ENCODE measurements at places on chromosomes 12 and 14.

- DNase-seq: no peak
These were observed 215.0 kb upstream of the EGLN3 start for GRCh38 chr14:34165847-34166350.

GRCh38 chr12:89923091-89923490, 214.5 kb upstream of the ATP2B1 start:
- no peak for DNase-seq

DNA sequence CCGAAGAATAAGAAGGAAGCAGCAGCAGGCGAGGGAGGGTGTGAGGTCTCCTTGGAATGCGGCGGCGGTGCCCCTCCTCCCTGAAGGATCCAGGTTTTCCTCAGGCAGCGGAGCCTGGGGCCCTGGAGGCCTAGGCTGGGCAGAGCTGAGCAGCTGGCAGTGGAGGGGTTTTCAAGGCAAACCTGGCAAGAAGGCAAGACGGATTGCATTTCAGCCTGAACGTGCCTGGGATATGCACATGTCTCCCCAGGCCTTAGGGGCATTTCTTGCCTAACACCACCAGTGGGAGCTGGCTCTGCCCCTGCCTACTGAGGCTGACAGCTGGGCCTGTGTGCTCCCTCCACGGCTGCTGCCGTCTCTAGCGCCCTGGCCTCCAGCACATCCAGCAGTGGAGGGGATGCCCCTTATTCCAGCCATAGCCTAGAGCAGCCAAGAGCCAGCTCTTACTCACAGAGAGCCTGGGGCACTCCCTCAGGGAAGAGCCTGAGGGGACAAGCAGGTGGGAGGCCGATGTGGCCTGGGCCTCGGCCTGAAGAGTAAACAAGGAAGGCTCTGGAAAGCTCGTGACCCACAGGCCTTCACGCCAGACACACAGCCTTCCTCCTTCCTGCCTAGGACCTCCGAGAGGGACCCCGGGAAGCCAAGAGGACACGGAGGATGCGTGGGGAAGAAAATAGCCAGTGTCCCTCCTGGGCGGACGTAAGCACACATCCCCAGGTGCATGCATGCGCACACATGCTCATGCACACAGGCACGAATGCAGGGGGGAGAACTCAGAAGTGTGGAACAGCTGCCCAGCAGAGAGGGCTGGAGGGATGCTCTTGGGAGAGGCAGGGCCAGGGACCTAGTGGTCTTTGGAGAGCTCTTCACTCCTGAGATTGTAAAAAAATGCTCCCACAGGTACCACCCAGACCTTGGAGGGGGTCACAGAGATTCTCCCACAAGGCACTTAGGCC, 23.0 kb upstream of the EIF2B2 start:
- DNase-seq: no peak

DNA sequence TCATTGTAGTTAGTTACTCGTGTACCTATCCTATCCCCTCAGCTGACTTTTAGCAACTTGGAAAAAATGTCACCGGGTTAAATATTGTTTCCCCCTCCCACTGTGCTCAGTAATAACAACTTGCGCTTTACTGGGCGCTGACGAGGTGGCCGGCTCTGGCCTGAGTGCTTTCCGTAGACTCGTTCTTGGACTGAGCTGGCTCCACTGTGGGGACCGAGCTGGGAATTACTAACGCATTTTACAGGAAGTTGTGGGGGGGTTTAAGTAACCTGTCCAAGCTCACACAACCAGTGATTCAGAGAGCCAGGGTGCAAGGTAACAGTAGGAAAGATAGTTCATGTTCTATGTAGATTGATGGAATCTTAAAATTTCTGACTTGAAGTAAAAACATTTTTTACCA, 82.5 kb upstream of the KICS2 start:
- no peak for DNase-seq

DNA sequence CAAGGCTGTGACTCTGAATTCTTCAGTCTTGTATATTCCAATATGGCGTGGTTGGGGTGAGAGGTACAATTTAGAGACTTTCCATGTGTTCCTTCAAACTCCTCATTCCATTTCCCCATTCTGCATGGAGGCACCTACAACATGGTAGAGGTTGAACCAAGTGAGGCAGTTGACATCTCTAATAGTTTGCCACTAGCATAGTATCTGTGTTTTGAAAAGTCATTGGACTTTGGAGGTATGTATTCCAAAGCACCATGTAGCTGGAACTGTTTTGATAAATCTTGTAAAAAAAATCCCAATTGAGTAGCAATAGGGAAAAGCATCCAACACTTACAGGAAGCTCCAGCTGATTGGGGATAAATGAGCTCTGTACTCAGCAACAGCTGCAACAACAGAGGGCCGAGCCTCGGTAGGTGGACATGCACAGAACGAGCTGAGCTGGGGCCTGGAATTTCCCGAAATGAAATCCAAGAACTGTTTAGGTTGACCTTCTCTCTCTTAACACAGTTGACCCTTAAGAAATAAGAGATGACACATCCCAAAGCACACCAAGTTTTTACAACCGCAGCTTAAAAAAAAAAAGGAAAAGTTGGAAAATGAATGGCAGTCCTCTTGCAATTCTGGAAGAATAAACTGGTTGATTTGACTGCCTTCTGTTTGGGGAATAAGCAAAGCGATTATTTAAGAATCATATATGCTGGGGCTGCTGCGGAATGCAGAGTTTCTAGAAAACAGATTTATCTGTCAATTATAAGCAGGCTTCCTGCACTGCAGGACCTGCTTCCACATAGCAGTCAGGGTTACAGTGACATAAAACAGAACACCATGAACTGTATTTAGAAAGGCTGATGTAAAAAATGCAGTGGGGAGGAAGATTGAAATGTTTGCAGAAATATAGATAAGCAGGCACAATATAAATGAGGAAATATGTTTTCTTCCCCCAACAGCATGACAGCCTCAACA, 194.6 kb upstream of the KRR1 start:
- DNase-seq: peak; percentile 14

DNA sequence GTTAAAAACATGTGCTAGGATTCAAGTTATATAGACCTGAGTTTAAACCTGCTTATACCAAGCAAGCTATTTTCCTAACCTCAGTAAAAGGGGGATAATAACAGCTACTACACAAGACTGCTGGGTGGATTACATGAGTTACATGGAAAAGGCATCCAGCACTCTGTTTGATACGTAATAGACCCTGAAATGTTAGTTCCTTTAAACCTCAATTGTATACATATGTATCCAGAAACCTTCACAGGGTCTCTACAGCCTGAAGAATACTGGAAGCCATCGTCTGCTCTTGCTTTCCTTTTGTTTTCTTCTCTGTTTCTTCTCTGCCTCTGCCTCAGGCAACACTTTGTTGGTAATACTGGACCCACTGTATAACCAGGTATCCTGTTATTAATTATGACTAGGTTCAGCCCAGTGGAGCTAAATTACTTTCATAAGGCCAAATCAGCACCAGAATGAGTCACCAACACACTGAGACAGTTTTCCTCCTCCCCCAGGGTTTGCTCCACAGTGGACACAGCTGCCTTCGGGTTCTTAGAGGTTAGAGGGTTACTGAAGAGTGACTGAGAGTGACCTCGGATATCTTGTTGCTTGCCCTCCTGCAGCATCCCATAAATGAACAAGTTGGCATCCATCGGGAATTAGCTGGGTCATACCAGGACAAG, 127.1 kb downstream of the CAPZA3 start:
- DNase-seq: no peak

DNA sequence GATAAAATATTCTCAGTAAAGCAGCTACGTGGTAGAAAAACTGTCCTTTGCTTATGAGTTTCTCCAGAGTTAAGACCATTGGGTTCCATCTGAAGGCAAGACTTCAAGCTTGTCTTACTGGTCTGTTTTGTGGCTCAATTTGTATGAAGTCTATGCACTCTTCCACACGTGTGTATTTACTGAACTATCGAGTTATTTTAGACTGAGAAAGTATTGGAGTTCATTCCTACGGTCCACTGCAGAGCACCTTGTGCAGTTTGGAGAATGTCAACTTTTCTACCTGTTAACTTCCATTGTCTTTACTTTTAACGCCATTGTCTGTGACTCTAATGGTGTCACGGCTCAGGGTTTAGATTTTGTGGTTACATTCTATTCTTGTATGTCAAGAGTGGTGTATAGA, 3.7 kb downstream of the HIF1A start:
- no peak for DNase-seq

GRCh38 chr12:1613860-1614259, 15.2 kb upstream of the WNT5B start:
- no peak for DNase-seq

GRCh38 chr12:94178882-94179281, 30.5 kb downstream of the PLXNC1 start:
- DNase-seq: no peak

GRCh38 chr12:51484119-51484518, 59.5 kb downstream of the SLC4A8 start:
- DNase-seq: no peak

DNA sequence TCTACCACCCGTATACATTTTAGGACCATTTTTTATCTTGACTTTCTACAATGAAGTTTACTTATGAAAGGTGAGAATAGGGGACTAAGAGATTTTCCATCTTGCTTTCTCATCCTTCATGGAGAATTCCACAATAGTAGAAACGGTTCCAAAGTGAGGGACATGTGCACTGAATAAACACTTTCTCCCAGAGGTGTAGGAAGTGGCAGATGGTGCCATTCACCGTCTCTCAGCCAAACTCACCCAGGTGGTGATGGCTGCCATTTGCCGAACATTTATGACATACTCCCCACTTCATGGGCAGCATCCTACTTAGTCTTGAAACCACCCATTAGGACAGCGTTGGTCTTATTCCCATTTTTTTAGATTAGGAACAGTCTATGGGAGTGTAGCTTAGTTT, 540.5 kb downstream of the DIO2 start:
- DNase-seq: no peak

DNA sequence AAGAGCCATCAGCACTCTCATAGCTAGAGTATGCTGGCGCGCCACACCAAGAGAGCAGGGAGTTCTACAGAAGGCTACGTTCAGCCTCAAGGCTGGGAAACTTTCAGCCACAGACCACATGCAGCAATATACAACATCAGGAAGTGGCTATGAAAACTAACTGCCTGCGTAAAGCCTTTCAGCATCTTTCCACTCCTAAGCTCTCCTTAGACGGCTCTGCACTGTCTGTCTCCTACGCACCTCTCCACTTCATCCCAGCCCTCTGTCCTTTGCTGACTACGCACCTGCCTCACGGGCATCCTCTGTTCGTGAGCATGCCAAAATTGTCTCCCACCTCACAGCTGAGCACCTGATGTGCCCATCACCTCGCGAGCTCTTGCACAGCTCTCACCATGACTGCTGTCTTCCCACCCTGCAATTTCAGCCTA, 9.7 kb downstream of the MPHOSPH9 start:
- no peak for DNase-seq

DNA sequence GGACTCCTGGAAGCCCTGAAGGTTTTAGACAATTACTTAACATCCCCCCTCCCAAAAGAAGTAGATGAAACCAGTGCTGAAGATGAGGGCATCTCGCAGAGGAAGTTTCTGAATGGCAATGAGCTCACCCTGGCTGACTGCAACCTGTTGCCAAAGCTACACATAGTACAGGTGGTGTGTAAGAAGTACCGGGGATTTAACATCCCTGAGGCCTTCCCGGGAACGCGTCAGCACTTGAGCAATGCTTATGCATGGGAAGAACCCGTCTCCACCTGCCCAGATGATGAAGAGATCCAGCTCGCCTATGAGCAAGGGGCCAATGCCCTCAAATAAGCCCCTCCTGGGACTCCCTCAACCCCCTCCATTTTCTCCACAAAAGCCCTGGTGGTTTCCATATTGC, 10.6 kb upstream of the SPPL3 start:
- no peak for DNase-seq

DNA sequence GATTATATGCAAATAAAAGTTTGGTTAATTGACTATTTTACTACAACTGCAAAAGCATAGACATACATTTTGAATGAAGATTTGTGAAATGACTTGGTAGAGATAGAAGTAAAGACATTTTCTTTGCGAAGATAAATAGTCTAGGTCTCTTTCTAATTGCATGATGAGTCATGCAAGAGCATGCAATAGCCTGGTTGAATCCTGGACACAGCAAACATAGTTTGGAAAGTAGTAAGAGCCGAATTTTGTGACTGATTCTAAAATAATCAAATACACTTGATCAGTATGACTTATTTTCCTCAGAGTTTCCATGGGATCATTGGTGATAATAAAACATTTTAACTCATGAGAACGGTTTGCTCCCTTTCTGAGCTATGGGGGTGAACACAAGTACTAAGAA, 27.7 kb upstream of the CAND1 start:
- no peak for DNase-seq

DNA sequence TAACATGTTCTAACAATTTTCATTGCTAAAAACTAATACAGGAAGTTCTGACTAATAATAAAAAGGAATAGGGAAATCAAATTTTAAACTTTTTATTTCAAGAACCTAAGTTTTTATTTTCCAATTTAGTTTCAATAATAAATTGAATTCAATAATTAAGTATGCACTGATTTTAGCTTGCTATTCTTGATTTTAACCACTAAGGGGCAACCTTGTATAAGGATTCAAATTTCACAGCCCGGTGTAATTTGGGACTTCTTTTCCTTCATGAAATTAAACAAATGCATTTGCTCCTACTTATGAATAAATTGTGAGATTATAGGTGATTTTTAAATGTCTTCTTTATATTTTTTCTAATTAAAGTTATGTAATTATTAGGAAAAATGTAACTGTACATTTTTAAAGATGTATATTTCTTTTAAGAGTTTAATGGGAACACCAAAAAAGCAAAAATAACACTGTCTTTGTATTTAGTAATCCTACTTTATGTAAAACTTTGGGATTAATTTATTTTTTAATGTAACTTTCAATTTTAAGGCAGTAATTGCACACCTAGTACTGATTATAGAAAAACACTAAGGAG, 241.4 kb upstream of the PDZRN4 start:
- no peak for DNase-seq

- peak; percentile 26 for DNase-seq
These were observed 16.0 kb upstream of the PLEKHH1 start for GRCh38 chr14:67517083-67517482.

- DNase-seq: no peak
These were observed 225.2 kb upstream of the BTG1 start for GRCh38 chr12:92370828-92371227.

DNA sequence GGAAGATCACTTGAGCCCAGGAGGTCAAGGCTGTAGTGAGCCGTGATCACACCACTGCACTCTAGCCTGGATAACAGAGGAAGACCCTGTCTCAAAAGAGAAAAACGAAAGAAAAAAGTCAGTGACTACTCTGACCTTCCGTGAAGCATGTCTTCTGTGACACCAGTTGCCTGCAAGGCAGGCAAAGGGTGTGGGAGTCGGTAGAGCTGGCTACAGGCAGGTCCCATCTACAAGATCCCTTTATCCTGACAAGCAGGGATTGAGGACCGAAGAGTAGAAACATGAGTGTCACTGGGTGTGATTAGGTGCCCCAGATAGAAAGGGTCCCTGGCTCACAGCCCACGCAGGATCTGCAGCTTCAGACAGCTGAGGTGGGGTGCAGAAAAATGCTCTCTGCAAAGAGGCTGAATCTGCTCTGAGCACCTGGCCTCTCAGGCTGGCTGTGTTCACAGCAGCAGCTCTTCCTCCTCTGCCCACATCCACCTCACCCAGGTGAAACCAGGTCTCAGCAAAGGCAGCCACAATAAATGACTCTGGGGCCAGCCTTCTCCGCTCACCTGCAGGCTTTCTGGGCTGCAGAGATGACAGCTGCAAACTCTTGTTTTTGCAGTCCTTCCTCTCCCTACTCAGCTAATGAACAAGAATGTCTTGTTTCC, 28.6 kb upstream of the HSP90B1 start:
- DNase-seq: no peak

GRCh38 chr12:131102991-131103668, 149.4 kb downstream of the ADGRD1 start:
- no peak for DNase-seq

Measured in endothelial cell (in vitro differentiated cells).